ENCODE measurements at places on chromosomes 1 and 21. TPM values are rescaled to one million over a fixed set of nuclear protein-coding genes. Genes with fewer than 3 reads are reported as not detected.

Gene LCE6A
- not detected for total RNA-seq

Gene ADCY10
- 0.94 TPM for total RNA-seq

- peaks cover 32% of the 10 kb centered on the region for H3K27me3 ChIP-seq
- no peak overlapping the region for H3K27ac ChIP-seq
- H3K4me3 ChIP-seq, result no peak overlapping the region
Measured at GRCh38 chr1:201322653-201323510, 39.6 kb downstream of the PKP1 start.

DNA sequence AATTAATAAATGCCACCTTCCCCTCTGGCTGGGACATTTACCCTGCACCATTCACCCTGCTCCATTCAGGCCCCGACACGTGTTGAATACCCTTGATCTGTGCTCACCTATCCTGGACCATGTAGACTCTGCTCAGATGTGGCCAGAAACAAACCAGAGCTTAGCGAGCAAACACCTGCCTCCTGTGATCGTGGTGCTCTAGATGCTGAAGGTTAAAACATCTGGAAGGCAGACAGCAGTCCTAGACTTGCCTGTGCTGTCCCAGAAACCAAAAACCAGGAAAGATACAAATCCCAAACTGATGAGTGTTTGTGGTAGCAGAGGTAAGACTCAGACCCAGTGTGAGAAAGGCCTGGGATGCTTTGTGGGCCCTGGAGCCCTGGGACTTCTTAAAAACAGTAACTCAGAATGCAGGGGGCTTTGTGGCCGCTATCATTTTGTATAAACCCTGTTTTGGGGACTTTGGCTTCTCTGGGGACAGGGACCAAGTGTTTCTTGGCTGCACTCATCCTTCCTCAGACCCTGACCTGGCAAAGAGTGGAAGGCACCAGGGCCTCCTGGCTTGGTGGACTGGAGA is 99.6 kb downstream of the DMRTB1 start:
- no peak overlapping the region for H3K4me3 ChIP-seq
- peaks cover 7% of the 10 kb centered on the region for H3K36me3 ChIP-seq

- no peak for DNase-seq
- no peak overlapping the region for H3K4me3 ChIP-seq
- no peaks in the 10 kb centered on the region for H3K36me3 ChIP-seq
- no peaks in the 10 kb centered on the region for H3K27me3 ChIP-seq
Measured at GRCh38 chr1:211710566-211711314, 35.3 kb upstream of the NEK2 start.

DNA sequence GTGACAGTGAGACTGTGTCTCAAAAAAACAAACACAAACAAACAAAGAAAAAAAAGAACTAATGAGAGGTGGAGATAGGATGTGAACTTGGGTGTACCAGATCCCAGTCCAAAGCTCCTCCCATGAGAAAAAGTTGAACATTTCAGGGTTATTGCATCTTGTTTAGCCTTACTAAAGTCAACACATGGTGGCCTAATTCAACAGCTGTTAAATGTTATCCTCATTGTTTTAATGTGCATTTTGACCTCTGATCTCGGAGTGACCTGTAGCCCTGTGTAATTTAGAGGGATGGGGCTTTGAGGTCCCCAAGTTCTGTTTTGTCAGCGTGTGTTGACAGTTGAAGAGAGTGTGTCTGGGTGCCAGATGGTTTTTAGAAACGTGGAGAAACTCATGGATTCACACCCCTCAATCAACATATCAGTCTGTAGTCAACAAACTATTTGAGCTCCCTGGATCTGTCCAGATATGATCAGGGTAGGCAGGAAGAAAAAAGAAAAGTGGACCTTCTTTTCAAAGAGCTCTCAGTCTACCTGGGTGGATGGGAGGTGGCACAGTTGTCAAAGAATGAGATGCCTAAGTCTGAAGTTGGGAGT is 34.7 kb downstream of the PTPRU start:
- peaks cover 16% of the 10 kb centered on the region for H3K27me3 ChIP-seq
- peaks cover 27% of the 10 kb centered on the region for H3K4me1 ChIP-seq
- no peak overlapping the region for H3K4me3 ChIP-seq
- no peak for DNase-seq
- no peak overlapping the region for H3K27ac ChIP-seq

Data from osteocyte (in vitro differentiated cells).